PC-9 (cell line): ENCODE measurements at places on chromosomes 7 and 10. TPM values are rescaled to one million over a fixed set of nuclear protein-coding genes. Genes with fewer than 3 reads are reported as not detected.
A peak's percentile ranks its signal among the peaks of the same experiment; 100 is the strongest.

PARP12 gene
- total RNA-seq, result 32.4 and 37.7 TPM in 2 replicates

SHOC2 gene
- total RNA-seq, result 14.2 and 20.2 TPM in 2 replicates

GRCh38 chr10:112448888-112449287 lies 1.9 kb downstream of the VTI1A start:
- no peak overlapping the region for H3K4me3 ChIP-seq
- H3K27me3 ChIP-seq, result no peaks in the 10 kb centered on the region
- peaks cover 7% of the 10 kb centered on the region for H3K4me1 ChIP-seq
- no peak overlapping the region for H3K27ac ChIP-seq
- no peak for DNase-seq
- H3K36me3 ChIP-seq, result 0 out of 2 replicates have a peak, but pooled peaks cover 7% of the 10 kb centered on the region

DNA sequence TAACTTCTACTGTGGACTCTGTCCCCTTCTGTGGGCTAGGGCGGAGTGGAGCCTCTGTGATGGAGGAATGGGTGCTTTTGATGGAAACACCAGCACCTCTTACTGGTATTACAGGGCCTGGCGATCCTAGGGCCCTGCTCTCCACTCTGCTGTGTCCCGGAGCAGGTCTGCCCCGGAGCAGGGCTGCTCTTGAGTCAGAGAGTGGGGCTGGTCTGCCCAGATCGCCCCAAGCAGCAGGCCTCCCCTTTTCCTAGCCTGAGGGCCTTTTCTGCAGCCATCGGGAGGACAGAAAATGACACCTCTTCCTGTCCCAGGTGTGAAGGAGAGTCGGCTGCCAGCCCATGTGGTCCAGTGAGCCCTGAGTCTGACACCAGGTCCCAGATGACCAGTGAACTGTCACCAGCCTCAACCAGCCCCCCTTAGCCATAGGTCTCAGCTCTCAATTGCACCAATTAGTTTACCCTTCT lies 1.4 kb downstream of the ZNF282 start:
- peak; percentile 56 for DNase-seq
- H3K27ac ChIP-seq, result peak overlapping the region; percentile 30
- no peaks in the 10 kb centered on the region for H3K27me3 ChIP-seq
- peaks cover 34% of the 10 kb centered on the region for H3K36me3 ChIP-seq

DNA sequence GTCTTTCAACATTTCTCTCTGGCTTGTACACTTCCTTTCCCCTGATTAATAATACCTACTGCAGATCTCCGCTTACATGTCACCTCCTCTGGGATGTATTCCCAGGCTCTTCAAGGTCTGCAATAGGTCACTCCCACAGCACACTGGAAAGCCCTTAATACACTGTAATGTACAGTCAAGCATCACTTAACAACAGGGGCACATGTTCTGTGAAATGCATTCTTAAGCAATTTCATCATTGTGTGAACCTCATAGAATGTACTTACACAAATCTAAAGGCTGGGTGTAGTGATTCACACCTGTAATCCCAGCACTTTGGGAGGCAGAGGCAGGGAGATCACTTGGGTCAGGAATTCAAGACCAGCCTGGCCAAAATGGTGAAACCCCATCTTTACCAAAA lies 1.9 kb downstream of the COX15 start:
- DNase-seq, result no peak
- H3K4me1 ChIP-seq, result peaks cover 10% of the 10 kb centered on the region; the same call in 1 of the 2 replicates
- H3K36me3 ChIP-seq, result no peaks in the 10 kb centered on the region
- no peak overlapping the region for H3K27ac ChIP-seq
